KBM-7 (cell line): ENCODE measurements at places on chromosomes 16 and 17.

DNA sequence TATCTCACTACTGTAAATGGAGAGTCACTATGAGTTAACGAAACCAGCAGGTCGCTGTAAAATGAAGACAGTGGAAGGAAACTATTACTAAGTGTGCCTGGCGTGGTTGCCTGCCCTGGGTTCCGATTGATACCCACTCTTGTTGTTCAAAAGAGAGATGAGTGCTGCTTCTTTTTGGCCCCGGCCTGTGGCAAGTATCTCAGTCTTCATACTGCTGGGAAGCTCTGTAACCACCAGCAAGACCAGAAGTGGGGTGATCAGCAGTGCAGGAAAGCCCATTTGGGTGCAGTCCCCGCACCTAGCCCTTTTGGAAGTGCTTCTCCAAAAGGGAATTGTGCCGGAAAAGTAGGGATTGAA is 104.5 kb downstream of the SNX29 start:
- DNase-seq, result no peak

- DNase-seq, result no peak
Measured at GRCh38 chr17:65173976-65174683, 37.0 kb downstream of the RGS9 start.

GRCh38 chr17:2034806-2035540 is 5.0 kb downstream of the DPH1 start:
- DNase-seq, result no peak

DNA sequence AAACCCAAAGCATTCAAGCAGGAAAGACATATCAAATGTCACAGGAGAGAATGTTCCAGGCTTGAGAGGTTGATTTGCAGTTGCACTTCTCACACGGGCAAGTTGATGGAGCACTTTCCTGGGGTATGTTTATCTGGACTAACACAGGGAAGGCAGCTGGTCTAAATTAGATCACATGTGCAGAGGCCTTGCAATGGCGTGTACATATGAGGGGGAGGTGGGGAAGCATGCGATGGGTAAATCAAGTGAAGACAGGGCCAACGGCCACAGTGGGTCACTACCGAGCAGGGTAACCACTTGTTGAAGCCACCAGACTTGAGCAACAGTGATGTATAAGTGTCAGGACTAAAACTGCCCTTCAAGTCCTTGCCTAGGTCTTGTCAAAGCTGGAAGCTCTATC is 156.6 kb upstream of the MAF start:
- DNase-seq, result no peak

GRCh38 chr16:49452108-49452507 is 78.5 kb downstream of the C16orf78 start:
- DNase-seq, result no peak

DNA sequence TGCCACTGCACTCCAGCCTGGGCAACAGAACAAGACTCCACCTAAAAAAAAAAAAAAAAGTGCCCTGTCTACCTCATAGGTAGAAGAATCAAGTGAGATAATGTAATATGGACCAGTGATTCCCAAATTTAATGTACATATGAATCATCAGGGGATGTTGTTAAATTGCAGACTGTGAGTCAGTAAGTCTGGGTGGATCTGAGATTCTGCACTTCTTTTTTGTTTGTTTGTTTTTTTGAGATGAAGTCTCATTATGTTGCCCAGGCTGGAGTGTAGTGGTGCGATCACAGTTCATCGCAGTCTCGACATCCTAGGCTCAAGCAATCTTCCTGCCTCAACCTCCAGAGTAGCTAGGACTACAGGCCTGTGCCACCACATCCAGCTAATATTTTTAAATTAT is 31.6 kb downstream of the HOXB1 start:
- no peak for DNase-seq

DNA sequence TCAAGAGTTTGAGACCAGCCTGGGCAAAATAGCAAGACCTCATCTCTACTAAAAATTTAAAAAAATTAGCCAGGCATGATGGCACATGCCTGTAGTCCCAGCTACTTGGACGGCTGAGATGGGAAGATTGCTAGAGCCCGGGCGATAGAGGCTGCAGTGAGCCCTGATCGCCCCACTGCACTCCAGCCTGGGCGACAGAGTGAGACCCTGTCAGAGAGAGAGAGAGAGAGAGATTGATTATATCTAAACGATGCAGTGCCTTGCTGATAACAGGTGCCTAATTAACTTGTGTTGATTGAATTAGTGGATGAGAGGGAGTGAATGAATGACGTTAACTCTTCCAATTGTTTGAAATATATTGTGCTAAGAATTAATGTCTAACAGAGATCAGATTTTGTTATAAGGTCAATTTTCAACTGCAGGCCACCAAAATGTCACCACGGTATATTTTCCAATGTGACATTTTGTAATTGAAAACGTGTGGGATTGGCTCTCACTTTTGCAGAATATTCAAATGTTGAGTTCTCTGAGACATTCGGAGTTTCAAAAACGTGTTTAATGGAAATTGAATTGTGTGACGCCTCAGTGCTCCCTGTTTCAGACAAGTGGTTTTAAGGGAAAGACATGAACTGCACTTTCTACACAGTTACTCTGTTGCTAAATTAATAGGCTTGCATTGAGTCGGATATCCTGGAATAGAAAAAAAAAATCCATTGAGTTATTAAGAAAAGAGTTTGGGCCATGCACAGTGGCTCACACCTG is 53.6 kb downstream of the ABAT start:
- no peak for DNase-seq

GRCh38 chr17:45261577-45262515 is at the start of gene SPATA32:
SPATA32 (minus strand) TSS chr17:45262094; CDS start chr17:45262016, 78 bp downstream.
- DNase-seq, result no peak

DNA sequence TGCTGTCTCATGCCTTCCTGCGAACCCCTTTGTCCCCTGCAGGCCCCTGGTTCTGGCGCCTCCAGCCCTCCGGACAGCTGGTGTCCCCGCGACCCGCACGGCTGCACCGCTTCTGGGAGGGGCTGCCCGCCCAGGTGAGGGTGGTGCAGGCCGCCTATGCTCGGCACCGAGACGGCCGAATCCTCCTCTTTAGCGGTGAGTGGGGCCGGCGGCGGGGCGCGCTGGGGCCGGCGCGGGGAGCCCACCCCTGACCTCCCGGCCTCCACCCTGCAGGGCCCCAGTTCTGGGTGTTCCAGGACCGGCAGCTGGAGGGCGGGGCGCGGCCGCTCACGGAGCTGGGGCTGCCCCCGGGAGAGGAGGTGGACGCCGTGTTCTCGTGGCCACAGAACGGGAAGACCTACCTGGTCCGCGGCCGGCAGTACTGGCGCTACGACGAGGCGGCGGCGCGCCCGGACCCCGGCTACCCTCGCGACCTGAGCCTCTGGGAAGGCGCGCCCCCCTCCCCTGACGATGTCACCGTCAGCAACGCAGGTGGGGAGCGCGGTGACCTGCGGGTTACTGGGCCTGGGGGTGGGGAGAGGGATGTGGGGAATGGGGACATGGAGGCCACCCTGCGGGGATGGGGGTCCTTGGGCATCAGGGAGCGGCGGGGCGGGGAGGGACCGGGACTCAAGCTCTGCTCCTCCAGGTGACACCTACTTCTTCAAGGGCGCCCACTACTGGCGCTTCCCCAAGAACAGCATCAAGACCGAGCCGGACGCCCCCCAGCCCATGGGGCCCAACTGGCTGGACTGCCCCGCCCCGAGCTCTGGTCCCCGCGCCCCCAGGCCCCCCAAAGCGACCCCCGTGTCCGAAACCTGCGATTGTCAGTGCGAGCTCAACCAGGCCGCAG is 7.1 kb upstream of the IL32 start:
- DNase-seq, result no peak

DNA sequence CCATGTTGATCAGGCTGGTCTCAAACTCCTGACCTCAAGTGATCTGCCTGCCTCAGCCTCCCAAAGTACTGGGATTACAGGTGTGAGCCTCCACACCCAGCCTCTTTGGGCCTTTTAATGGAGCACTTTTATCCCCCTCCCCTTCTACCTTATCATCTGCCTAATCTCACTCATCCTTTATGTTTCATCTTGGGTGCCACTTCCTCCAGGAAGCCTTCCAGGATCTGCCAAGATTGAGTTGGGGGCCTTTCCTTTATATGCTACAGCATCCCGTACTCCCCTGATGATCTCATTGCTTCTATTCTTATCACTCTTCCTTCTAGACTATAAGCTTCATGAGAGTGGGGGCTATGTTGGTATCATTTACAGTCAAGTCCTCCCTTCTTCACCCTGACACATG is 192.8 kb upstream of the WSCD1 start:
- no peak for DNase-seq

- DNase-seq, result peak; percentile 86
Measured at GRCh38 chr16:86554917-86555703, at the start of gene MTHFSD. MTHFSD (minus strand) TSS chr16:86555235; CDS start chr16:86555184, 51 bp downstream.

DNA sequence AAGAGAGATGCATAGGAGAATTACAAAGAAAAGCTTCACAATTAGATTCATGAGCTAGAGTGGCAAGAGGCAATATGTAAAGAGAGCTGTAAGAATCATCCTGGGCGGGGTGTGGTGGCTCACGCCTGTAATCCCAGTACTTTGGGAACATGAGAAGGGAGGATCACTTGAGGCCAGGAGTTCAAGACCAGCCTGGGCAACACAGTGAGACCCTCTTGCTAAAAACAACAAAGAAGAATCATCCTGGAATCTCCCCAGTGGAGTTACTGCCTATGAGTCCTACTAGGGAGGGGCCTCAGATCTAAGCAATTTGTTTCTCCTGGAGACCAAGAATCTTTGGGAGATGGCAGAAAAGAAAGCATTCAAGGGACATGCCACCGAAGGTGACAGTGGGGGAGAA is 119.1 kb downstream of the HIC1 start:
- DNase-seq, result no peak

DNA sequence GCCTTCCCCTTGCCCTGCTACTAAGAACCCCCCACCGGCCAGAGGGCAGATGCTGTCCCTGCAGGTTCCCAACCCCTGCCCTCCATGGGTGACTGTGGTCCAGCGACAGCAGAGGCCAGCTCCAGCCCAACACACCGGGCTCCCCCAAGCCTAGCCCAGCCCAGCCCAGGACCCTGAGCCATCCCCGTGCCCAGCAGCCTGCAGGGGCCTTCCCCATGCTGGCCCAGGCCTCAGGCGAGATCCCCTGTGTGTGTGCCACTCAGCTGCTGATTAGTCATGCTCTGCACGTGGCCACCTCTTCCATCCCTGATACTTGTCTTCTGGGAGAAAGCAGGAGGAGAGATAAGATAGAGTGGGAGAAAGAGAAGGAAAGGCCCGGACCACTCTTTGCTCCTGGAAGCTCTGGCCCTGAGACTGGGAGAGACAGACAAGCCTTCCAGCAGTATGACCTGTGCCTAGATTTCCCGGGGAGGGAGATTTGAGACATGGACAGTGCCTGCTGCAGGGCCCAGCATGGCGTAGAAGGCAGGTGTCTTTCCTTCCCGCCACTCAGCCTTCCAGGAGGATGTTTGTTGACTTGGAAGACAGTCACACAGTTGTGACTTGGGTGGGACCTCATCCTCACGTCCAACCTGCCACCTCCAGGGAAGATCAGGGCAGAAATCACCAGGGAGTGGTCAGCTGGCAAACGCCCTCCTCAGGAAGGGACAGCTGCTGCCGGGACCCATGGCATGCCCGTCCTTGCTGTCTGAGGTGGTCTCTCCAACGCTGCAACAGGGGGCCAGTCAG is 41.3 kb upstream of the RASD1 start:
- DNase-seq, result no peak

- peak; percentile 45 for DNase-seq
Measured at GRCh38 chr16:46629331-46630219, 8.4 kb upstream of the SHCBP1 start.

DNA sequence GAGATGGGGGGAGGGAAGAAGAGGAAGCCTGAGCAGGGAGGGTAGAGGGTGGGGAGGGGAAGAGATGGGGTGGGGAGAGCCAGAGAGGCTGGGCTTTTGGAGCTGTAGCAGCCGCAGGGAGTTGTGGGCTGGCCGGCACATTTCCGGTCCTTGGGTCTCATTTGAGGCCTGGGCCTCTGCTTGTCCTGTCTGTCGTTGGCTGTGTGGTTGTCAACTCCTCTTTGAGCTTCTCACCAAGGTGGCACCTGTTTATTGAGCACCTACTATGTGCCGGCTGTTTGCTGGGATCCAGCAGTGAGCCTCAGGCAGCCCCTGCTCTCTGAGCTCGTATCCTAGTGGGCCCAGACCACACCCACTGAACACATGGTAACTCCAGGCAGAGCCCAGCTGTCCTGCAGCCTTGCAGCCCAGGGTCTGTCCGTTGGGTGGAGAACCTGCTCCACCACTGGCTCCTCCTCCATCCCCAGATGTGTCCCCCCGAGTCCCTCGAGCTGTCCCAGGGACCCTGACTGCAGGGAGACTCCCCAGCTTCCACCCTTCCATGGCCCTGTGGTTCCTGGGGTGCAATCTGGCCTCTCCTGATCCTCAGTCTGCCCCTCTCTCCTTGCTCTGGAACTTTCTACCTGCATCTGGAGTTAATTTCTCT is 164.9 kb downstream of the IRF8 start:
- no peak for DNase-seq

- DNase-seq, result no peak
Measured at GRCh38 chr16:89261691-89262563, 44.4 kb downstream of the ZNF778 start.

DNA sequence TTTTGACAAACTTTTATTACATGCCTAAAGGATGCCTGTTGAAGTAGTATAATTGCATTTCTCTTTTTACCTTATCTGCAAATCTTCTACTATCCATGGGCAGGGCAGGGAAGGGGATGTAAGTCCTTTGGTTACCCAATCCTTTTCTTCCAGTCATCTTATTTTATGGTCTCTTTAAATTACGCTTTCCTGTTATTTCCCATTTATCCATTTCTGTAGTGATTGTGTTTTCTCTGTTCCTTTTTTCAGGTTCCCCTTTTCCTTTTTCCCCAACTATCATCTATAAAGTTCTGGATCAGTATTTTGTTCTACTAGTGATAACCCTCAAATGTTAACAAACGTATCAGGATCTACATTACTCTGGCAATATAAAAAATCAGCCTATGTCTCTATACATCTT is 3.3 kb upstream of the ABCA9 start:
- DNase-seq, result peak; percentile 76

- peak; percentile 55 for DNase-seq
Measured at GRCh38 chr17:31216031-31216751, 80.8 kb downstream of the OMG start.

- no peak for DNase-seq
Measured at GRCh38 chr16:83802554-83803205, 5.1 kb upstream of the HSBP1 start.

GRCh38 chr17:54493691-54494090 is 407.0 kb upstream of the TOM1L1 start:
- no peak for DNase-seq

- DNase-seq, result peak; percentile 95
Measured at GRCh38 chr16:22206013-22206841, at the start of gene EEF2K. EEF2K (plus strand) TSS chr16:22206278; CDS start chr16:22225730, 19,452 bp downstream.

DNA sequence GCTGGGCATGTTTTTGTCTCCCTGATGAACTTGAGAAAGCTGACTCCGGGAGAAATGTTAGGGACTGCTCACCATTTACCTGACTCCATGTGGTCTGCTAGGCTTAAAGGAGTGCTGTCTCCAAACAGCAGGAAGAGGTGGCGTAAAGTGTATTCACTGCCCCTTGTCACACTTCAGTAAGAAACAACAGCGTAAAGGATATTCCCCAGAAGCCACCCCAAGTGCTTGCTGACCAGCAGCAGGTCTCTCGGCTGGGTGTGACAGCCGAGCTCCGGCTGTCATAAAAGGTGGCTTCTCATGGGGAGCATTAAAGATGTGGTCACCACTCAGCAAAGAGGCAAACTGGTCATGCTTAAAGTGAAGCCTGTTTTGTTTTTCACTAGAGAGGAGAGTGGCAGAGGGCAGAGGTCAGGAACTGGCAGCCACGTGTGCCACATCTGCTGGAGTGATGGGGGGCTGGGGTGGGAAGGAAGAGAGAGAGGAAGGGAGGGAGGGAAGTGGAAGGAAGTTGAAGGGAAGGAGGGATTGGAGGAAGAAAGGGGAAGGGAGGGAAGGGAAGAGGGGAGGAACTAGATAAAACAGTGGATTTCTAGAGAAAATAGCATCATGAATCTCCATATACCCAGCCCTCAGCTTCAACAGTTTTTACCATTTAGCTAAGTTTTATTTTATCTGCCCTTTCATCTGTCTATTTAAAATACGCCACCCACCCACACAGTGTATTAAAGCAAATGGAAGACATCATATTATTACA is 119.3 kb downstream of the CLEC16A start:
- DNase-seq, result no peak
